Right renal pelvis (tissue), 4 donors: ENCODE measurements at places on chromosomes 2 and 18. TPM values are rescaled to one million over a fixed set of nuclear protein-coding genes. Genes with fewer than 3 reads are reported as not detected.
A peak's percentile ranks its signal among the peaks of the same experiment; 100 is the strongest.

DNA sequence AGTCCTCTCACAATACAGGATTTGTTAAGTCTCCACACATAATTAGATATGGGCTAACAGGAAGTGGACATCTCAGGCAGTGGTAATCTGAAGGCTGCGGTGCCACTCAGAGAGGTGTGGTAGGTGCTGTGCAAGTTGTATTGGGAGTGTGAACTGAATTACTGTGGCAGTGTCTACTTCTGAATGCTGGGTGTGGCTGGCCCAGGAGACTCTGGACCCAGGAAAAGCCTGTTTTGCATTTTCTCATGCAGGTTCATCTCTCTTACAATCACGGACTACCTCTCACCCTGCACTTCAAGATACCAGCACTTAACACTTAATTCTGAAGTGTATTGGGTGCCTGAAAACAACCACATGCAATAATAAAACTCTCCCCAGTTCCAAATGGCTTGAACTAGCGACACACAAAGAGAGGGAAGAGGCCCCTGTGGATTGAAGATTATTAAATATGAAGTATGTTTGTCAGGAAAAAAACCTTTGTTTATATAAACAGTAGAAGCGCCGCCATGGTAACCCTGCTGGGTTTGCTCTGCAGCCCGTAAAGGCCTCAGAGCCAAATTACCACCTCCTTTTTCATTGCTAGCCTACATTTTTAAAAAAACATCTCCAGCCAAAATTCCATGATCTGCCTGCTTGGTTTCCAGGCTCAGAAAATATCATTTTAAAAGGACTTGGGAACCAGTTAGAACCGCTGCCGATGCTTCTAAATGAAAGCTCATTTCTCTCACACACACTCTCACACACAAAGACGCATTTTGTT is 77.5 kb downstream of the GFPT1 start:
- DNase-seq = peak; percentile 50

DNA sequence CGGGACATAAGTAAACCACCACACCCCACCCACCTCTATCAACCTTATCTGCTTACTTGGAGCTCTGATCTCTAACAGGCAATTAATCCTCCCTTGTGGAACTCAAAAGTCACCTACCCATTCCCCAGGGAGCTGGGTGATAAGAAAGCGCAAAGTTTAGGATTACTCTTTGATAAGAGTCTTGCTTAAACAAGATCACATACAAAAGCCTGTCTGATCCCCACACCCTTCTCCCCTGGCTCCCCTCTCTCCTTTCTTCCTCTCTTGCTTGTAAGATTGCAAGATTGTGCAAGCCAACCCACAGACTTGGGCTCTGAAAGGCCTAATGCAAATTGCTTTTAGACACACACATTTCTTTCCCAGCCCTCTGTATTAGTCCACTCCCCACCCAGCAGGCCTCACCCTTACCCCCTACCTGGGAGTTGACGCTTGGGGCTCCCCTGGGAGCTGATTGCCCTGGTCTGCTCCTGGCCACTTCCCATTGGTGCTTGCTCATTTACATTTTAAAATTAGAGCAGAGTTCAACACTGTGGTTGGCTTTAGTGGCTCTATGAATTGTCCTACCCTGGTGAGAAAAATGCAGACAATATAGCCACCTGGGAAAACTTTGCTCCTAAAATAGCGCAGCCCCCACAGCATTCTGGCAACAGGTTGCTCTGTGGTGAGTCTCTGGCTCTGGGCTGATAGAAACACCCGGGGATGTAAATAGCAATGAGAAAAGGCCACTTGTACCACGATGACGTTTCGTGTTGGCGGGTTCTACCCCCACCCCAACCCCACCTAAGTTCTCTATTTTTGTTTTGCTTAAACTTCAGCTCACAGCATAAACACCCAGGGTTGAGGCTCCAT is 92.8 kb upstream of the MSH2 start:
- no peak for DNase-seq

DNA sequence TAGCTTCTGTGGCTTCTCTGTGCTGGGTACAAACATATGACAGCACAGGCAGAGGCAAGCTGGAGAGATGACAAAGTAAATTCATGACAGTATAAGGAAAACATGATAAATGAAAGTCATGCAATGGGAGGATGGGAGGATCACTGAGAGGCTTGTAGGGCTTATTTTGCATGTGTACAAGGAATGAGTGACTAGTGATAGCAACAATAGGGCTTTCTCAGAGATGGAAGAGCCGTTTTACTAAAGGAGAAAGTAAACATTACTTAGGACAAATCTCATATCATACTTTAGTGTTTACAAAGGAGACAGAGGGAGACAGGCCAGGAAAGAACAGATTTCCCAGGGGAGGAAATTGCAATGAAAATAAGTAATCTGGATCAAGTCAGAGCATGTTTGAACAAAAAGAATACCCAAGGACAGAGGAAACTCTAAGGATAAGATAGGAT is 82.5 kb upstream of the RBMS1 start:
- no peak for DNase-seq

GRCh38 chr18:21735452-21736015 is 5.1 kb upstream of the MIB1 start:
- DNase-seq = no peak

DNA sequence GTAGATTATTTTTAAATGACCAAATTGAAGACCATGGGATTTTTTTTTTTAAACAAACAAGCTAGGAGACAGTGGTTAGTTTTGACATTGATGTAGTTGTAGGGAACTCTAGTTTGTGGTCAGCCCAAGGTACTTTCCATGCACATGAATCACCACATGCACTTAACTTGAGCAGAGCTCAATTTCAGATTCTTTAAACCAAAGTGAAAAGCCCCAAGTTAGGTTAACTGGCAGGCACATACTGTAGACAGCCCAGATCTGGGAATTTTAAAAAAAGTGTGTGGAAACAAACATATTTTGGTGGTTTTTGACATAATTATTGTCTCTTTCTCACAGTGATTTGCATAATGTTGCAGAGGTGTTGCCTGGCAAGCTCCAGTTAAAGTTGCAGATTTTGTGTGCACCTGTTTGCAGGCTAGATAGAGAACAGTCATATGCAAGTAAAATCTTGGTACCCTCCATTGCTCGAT is 88.4 kb downstream of the BCL2L11 start:
- DNase-seq = no peak

DNA sequence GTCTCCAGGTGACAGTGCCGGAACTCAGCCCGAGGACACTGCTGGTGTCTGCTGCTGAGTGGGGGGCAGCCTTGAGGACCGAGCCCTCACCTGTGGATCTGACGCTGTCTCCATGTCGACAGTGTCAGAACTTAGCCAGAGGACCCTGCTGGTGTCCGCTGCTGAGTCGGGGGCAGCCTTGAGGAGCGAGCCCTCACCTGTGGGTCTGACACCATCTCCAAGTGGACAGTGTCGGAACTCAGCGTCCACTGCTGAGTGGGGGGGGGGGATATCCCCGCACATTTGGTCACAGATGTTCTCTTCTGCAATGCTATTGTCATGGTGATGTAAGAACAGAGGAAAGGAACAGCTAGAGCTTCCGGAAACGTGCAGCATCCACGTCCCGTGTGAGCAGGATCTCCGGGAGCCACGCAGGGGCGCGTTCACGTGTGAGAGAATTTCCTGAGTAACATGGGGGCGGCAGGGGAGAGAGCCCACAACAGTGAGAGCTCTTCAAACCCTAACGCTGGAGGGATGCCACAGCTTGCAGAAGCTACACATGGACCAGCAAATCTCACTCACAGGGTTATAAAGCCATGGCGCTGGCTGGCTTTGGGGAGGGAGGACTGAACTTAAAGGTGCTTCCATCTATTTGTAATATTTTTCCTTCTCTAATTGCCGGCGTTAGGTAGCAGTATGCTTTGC is 250.7 kb upstream of the SALL3 start:
- no peak for DNase-seq

DNA sequence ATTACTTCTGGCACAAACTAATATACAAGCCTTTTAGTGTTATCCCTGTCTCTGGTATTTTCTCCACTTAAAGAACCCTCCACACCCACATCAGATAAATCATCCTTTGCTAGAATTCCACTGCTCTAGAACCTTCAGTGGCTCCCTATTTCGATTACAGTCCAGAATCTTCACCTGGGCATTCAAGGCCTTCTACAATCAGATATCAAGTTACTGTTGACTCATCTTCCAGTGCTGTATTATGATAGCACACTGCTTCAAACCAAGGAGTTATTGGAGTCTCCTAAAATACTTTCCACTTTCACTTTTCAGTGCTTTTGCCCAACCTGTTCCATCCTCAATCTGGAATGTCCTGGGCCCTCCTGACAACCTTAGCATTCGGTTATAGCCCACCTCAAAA is 3.4 kb downstream of the CGREF1 start:
- DNase-seq = no peak

DNA sequence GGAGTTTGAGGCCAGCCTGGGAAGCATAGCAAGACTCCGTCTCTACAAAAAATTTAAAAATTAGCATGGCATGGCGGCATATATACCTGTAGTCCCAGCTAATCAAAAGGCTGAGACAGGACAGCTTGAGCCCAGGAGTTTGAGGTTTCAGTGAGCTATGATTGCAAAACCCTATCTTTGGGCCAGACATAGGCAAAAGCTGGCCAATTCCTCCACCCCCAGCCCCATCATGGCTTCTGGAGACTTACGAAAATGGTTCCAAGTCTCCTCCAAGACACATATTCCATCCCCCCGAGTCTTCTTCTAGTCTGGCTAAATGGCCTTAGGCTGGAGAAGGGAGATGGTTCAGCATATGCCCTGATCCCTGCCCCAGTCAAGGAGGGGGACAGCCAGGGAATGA is 172.8 kb upstream of the HAAO start:
- DNase-seq = no peak

DNA sequence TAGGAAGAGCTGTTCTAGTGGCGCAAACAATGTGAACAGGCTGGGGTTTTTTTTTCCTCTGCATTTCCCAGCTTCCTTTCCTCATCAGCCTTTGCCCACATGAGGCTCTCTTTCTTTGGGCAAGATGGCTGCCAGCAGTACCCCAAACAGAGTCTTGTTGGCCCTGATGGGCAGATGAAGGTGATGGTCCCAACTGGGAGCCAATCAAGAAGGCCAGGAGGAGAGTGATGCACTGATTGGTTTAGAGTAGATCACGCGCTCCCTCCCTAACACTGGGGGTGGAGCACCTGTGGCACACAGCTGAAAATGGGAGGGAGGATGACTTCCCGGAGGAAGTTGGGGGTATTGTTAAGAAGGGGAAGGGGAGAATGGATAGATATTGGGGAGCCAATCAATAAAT is 96.3 kb upstream of the FZD7 start:
- no peak for DNase-seq

GRCh38 chr2:189794310-189794709 is 10.1 kb downstream of the PMS1 start:
- DNase-seq = no peak

GRCh38 chr2:12303181-12304030 is 413.3 kb upstream of the TRIB2 start:
- DNase-seq = no peak

- DNase-seq = no peak
These were observed 74.5 kb upstream of the RFX8 start for GRCh38 chr2:101549371-101549770.

Gene TUBB8B
- polyA plus RNA-seq = not detected

Gene ABCA12
- 0.24 TPM for polyA plus RNA-seq

Gene RMDN2
- 9.4 TPM for polyA plus RNA-seq

Gene ERLEC1
- 78.4 TPM for polyA plus RNA-seq

Gene MYCN
- 36.9 TPM for polyA plus RNA-seq

Gene CCDC141
- polyA plus RNA-seq = 0.15 TPM

Gene RBBP8
- polyA plus RNA-seq = 60.1 TPM

Gene C2orf80
- polyA plus RNA-seq = not detected

Gene CD8B2
- 0.19 TPM for polyA plus RNA-seq
